ENCODE measurements at places on chromosomes 12 and 14.

DNA sequence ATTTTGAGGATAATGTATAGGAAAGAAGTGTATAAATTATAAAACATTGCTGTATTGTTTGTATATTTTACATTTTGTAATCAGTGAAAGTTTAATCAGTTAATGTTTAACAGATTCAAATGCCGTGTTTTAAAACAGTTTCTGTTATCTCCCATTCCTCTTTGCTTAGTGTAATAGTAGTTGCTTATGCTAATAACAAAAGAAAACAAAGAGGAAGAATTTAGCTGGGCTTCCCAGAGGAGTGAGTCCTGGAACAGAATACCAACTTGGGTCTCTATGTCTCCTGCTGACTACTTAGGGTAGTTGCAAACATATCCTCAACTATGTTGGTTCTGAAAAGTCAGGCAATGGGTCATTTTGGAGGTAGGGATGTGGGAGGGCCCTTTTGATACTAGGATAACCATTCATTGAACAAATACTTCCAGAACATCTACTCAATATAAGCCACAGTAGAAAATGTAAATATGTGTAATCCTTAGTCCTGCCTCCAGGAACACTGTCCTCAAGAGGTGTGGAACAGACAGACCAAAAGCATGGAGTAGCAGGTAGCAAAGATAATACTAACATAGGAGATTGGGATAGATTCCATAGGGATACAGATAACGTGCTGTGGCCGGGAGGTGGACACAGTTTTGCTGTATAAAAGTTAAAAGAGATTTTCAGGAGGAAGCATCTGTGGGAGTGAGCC, 36.1 kb upstream of the EVL start:
- DNase-seq: no peak

DNA sequence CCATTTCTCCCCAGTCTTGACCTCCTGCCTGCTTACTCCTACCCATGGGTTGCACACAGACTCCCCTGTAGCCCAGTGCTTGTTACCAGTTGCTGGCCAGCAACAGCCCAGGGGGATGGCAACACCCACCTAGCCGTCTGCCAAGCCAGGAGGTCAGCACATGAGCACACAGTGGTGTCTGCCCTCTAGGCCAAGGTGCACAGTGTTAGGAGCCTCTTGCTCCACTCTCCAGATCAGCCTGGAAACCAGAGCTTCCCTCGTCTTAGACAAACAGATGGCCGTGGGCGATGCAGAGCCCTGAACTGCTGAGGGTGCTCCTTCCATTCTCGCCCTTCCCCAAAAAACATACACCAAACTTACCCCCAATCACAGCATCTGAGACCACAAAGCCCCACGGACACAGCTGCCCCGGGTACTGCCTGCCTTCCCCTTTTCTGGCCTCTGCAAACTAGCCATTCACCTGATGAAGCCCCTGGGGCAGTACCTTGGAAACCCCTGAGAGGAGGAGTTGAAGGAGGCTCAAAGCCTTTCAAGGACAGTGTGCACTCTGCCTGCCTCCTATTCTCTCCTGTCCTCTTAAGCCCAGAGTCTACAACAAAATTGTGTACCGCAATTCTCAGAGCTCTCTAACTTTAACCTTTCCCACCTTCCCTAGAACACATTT, 1.0 kb upstream of the GPD1 start:
- no peak for DNase-seq

GRCh38 chr14:38255673-38256532, at the start of gene CLEC14A:
CLEC14A (minus strand) TSS chr14:38256093; CDS start chr14:38256022, 71 bp downstream.
- DNase-seq: no peak

DNA sequence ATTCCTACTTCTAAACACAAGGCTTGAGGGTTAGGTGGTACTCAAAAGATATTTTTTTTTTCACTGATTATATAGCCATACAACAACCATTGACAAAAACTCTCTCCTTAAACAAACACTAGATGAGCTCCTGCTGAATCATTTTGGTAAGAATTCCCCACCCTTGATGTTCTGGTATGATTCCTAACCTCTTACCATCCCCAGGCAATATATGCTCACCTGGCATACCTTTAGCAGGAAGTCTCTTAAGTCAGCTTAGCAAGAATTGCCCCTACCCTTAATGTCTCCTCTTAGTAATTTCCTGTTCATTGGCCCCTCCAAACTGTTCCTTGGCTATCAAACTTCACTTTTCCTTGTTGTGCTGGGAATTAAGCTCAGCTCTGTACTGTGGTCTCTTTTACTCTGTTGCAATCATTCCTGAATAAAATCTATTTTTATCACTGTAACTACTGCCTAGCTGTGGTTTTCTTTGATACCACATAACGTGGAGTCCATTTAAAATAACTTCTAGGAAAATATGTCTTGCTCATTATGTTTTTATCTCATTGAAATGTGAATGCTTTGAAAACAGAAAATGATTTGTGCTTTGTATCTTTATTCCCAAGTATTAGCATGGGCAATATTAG, 712.6 kb downstream of the SLC16A7 start:
- DNase-seq: no peak
